ENCODE measurements at places on chromosomes 2 and 18.

DNA sequence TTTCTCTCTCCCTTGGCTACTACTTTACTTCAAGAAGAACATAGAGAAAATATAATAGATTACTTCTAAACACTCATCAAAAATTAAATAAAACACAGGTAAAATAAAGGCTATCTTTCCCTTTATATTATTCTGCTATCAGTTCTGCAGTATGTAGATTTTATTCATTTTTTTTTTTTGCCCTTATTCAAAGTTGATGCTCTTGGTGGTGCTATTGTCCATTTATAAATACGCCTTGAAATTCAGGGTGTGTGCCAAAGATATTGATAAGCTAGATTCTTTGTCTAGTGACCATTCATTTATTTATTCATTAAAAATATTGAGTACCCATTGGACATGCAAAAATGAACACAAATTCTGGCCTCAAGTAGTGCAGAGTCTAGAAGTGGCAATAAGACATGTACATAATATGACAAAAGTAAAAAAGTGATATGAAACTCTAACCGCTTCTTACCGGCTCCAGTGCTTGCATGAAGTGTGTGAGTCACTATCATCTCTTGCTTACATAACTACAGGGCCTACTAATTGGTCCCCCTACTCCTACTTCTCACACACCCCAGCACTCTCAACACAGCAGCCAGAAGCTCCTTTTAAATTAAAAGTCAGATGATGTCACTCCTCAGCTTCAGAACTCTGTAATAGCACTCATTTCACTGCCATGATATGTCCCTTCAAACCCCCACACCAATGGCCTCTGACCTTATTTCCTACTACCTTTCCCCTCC lies 208.3 kb upstream of the FANCL start:
- DNase-seq: no peak

DNA sequence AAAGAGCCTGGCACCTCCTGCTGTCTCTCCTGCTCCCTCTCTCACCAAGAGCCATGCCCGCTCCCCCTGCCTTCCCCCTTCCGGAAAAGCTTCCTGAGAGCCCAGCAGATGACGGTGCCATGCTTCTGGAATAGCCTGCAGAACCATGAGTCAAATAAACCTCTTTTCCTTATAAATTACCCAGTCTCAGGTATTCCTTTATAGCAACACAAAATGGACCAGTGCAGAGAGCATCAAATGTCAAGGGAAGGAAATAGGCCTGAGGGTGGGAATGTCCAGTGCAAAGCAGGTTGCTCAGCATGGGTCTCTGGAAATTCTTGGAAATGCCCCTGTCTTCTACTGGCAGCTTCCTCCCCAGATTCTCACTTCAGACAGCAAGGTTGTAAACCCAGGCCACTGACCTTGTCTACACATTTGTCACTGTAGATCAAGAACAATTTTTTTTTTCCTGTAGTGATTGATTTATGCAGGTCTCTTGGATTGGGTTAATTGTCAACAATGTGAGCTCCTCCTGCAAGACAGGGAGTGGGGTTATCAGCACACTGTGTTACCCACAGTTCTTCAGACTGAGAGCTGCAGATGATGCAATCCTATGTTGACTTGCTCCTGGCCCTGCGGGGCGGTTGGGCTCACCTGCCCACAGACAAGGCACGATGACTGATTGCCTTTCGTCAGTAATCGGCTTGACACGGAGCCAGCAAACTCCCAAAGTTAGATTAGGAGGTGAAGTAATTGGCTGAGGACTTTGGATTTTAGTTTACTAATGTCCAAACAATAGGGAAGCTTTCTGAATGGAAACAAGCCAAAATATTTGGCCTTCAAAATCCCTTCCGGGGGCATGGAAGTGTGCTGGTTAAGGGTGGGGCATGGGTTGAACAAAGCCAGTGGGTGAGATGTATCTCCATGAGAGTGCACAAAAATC lies 5.4 kb upstream of the BOD1L2 start:
- DNase-seq: no peak

DNA sequence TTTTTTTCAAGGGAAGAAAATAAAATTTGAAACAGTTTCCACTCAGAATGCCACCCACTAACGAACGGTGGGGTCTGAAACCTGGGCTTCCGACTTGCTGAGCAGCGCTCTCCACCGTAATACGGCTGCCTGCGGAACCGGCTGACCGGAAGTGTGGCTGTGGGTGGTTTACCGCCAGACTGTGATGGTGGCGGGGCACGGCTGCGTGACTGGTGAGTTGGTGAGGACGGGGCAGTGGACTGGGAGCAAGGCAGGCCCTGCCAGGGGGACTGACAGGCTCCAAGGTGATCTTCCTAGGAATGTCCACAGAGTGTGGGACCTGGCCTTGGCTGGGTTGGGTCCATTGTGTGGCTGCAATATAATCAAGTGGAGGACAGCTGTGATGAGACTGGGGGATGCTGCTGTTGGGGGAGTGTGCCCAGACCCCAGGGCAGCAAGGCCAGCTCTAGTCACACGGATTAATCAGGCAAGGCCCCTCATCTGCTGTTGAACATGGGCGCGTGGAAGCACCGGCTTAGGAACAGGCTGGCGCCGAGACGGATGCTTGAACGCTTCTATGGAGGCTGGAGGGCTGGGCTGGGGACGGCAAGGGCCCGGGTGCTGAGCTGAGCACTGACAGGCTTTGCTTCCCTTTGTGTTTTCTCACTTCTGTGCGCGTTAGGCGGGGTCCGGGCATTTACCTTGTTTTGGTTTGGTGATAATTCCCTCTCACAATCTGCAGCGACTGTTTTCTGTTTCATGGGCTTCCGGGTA lies 357.7 kb upstream of the SPRED2 start:
- no peak for DNase-seq

DNA sequence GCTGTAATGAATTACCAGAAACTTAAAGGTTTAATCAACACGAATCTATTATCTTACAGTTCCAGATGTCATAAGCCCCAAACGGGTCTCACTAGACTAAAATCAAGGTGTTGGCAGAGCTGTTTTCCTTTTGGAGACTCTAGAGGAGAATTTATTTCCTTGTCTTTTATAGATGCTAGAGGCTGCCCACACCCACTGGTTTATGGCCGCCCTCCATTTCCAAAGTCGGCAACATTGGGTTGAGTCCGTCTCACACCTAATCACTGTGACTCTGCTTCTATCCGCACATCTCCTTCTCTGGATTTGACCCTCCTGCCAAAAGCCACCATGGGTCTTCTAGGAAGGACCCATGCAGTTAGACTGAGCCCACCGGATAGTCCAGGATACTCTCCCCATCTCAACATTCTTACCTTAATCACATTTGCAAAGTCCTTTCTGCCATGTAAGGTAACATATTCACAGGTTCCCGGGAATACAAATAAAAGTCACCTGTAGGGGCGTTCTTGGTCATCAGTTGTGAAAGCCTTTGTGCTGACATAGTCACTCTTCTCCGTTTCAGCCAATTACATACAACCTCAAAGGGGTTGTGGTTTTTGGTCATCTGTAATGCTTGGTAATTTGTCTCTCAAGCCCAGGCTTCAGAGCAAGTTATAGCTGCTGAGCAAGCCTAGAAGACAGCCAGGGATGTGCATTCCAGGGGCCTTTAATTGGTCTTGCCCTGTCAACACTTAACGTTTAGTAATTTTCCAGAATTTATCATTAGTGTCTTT lies 179.4 kb downstream of the ANTXR1 start:
- no peak for DNase-seq

GRCh38 chr2:30688956-30689401 lies 118.3 kb downstream of the CAPN13 start:
- DNase-seq: no peak

- DNase-seq: no peak
Observed at GRCh38 chr18:3554091-3554601, 104.2 kb downstream of the TGIF1 start.

GRCh38 chr2:128488434-128488833 lies 169.8 kb upstream of the HS6ST1 start:
- no peak for DNase-seq

DNA sequence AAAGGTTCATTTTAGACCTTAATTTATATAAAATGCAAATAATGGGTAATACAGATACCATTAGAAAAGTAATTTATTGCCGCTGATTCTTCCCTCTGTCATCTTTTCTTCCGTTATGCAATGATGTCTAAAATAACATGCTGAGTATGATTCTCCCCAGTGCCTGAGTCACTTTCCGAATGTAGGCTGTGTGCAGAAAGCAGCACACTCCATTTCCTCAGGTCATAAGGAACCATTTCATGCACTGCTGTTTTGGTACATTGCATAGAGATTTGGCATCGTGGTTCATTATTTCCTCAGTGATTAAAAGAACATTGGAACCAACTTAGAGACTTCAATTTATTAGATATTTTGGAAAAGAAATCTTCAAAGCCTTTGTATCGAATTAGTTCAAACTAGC lies 173.5 kb downstream of the CDH2 start:
- no peak for DNase-seq

GRCh38 chr2:78734221-78734620 lies 291.3 kb upstream of the REG3G start:
- no peak for DNase-seq

DNA sequence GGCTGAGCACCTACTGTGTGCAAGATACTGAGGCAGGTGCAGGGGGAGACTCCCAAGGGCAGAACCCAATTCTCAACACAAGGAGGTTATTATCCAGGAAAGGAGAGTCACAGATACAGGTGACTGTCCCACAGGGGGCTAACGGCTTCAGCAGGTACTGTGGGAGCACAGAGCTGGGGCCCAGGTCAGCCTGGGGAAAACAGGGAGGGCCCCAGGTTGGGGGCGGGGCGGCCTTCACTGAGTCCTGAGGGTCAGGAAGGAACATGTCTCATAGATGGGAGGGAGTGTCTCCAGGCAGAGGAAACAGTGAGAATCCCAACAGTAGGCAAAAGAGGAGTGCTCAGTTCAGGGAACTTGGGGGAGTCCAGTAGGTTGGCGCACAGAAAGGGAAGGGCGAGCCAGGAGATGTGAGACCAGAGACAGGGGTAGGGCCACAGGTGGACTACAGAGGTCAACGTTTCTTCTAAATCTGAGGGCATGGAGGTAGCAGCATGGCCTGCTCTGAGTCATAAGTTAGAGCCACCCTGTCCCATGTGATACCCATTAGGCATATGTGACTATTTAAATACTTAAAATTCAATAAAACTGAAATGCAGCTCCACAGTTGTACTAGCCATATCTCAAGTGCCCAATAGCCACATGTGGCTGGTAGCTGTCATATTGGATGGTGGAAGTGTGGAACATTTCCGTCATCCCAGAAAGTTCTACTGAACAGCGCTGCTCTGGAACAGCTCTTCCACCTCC lies 157.2 kb downstream of the TTC32 start:
- no peak for DNase-seq

GRCh38 chr2:214076527-214076926 lies 334.3 kb upstream of the VWC2L start:
- no peak for DNase-seq

DNA sequence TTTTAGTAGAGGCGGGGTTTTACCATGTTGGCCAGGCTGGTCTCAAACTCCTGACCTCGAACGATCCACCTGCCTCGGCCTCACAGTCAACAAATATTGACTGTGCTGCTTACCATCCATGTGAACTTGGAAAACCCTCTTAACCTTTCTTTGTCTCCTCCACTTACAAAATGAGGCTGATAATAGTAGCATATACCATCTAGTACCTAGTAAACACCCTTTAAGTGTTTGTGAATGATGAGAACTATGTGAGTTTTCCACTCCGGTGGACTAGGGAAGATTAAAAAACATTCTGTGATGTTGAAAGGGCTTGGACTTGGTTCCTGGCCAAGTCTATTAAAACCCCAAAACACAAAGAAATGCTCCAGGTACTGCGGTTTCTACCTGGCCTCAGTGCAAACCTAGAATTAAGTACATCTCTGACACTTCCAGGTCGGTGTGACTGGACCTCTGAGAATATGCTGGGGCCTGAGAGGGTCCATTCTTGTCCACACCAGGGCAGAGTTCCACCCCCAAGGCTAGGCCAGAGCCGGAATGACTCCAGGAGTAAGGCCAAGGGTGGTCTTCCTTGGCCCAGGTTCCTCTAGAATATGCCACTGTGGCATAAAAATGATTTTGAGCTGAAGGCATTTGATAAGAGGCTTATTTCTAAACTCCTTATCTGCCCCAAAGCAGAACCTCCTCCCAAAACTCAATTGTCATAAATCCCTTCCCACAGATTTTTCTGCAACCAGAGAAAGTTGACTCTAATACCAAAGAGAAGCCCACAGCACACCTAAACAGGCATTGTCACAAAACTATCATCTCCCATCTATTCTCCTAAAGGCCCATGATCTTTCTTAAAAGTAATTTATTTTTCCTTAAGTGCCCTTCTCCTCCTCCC lies 217.5 kb downstream of the TGIF1 start:
- DNase-seq: no peak

DNA sequence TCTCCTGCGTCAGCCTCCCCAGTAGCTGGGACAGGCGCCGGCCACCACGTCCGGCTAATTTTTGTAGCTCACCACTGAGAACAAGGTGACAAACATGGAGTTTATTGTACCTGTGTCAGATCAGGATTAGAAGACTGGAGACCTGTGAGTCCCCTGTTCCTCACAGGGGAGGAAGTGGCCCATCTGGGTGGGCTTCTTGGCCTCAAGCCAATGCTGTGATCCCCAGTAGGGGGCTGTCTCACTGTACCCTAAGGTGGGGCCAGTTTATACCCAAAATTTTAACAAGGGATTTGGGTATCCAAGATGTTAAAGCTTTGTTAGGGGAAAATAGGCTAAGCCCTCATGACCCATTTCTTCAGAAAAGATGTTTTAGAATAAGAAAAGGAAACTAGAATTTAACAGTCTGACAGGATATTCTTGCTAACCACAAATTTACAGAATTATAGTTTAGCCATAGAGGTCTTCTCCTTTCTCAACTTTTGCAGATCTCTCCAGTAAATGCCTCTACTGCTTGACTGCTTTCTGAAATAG lies 16.3 kb downstream of the PCBP1 start:
- no peak for DNase-seq

DNA sequence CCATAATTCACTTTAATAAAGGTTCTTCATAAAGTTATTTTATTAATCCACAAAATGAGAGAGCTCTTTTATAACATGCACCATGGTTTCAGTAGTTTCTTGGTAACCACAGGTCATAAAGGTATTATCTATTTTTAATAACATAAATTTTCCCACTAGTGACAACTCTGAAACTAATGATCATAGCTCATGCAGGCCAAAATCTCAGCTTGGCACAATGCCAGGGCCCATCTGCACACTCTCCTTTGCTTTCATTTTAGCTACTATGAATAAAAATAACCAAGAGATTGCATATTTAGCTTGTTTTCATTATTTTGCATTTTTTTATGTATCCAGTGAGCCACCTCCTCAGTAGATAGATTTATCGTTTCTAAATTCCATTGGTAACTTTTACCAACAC lies 691.8 kb upstream of the CHAC2 start:
- no peak for DNase-seq

- no peak for DNase-seq
Observed at GRCh38 chr2:170492010-170492409, 223.1 kb upstream of the SP5 start.

- DNase-seq: no peak
Observed at GRCh38 chr18:74499633-74500032, 3.5 kb downstream of the CNDP2 start.

- DNase-seq: no peak
Observed at GRCh38 chr2:230343747-230344146, 16.8 kb downstream of the SP140L start.

DNA sequence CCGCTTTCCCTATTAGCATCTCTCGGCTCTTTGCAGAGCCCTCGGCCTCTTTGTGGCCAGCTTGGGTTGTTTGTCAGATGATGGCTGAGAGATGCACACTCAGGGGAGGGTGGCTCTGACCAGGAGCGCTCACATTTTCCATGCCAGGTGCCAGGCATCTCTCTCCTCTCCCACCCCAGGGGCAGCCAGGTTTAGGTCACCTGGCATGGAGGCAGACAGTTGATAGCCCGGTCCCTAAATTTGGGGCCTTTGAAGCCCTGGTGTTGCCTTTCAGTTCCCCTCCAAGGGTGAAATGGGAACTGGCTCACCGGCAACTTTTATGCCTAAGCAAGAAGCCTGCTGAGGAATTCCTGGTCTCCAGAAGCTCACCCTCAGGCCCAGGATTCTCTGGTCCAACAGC lies 19.1 kb downstream of the LBH start:
- DNase-seq: no peak

Data from stimulated activated CD8-positive, alpha-beta memory T cell treated with anti-CD3 and anti-CD28 coated beads, Interleukin-7, amount 100 ng/mL, for 4 hours (primary cell).